H9 (cell line): ENCODE measurements at places on chromosomes 6 and 20.

GRCh38 chr20:21003902-21004301 is 102.3 kb downstream of the LINC00237 start:
- DNase-seq, result no peak

DNA sequence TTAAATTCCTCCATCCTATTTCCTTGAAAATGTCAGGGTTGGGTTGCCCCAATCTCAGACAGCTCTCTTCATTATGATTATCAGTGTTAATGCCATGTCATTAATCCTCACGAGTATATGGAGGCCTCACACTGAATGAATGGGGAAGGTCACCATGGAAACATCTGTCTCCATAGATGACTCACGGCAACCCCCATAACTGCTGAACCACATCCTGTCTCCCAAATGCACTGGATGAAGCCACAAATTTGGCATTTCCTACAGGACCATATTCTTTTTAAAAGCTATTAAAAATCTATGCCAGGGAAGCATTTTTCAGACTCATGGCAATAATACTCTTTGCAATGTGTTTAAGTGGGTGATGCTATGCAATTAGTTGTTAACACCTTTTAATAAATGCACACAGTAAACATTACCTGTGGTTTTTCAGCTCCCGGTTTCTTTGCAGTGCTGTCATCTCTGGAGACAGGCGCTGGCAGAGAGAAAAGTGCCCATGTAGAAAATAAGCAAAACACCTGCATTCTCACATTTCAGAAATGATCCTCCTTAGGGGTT is 80.1 kb upstream of the PTPRK start:
- DNase-seq, result no peak

- no peak for DNase-seq
Measured at GRCh38 chr6:27176523-27177484, 70.7 kb upstream of the PRSS16 start.

GRCh38 chr6:79797163-79797764 is 150.1 kb downstream of the ELOVL4 start:
- no peak for DNase-seq

GRCh38 chr20:31894980-31895675 is 24.7 kb downstream of the TTLL9 start:
- peak; percentile 62 for DNase-seq

DNA sequence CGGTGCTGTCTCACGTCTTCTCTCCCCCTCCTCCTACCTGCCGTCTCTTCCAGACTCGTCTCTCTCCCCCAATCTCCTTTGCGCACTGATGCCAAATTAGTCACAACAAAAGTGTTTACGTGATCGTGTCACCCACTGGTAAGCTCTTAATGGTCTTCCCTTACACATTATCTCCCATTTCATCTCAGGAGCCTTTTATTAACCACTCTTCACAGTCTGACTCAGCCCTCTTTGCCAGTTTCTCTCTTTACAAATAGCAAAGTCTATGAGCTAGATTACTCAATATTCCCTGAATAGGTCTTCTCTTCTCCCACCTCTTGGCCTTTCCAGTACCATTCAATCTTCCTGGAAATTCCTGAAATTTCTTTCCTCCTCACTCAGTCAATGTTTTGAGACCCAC is 247.0 kb downstream of the ESR1 start:
- DNase-seq, result no peak

DNA sequence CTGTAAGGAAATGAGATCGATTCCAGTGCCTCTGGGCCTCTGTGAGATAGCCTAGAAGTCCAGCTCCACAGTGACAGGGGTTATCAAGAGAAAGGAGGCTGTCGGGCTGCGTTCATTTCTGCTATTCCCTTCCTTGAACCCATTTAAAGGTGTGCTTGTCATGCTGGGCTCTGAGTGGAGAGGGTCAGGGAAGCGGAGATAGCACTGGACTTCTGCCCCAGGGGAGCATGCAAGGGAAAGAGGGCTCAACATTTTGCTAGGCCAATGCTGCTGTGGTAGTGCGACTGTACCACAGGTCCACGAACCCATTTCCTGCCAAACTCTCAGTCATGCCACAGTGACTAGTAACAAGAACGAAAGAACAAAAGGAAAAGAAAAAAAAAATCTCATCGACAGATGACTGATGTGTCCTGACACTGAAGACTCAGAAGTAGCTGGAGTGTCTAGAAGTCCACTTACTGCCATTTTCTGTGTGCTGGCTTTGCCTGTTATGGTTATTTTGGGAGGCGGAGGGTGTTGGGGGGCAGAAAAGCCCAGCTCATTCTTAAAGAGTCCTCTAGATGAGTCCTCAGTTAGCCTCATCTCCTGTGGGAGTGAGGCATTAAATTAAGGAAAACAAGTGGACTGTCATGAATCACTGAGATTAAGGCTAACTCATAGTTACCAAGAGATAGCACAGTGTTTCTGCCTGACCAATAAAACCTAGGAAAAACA is 8.1 kb downstream of the NEDD9 start:
- DNase-seq, result no peak

GRCh38 chr20:37523911-37524700 is 3.1 kb downstream of the NNAT start:
- DNase-seq, result no peak

DNA sequence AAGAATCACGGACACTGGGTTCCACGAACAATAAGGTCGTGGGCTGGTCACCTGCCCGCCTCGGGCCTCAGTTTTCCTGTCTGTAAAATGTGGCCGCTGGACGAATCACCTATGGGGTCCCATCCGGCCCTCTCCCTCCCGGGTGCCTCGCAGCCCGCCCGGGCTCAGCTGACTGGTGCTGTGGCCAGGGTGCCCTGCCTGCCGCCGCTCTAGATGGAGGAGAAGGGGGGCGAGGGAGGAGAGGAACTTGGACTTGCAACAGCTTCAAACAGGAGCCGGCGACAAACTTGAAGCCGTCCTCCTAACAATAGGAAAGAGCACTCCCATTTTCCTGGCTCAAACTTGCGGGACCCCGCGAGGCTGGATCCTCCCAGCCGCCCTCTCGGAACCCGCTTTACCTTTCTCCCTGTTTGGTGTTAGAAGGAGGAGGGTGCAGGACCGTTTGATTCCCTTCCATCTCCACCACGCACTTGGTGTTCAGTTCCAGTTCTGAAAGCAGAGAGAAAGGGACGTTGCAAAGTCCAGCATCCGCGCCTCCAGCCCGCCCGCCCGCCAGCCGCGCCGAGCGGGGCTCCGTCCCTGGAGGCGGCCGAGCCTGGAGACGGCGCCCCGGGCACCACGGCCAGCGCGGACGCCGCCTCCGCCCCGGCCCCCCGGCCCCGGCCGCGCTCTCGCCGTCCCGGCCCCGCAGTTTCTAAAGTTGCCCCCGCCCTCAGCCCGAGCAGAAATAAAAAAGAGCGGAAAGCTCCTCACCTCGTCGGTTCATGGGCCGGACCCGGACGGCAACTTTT is 584 bp downstream of the KIF13A start:
- DNase-seq, result peak; percentile 67

GRCh38 chr6:3211681-3212080 is 15.8 kb downstream of the TUBB2B start:
- no peak for DNase-seq

- no peak for DNase-seq
Measured at GRCh38 chr6:154414021-154414813, 57.6 kb upstream of the IPCEF1 start.

DNA sequence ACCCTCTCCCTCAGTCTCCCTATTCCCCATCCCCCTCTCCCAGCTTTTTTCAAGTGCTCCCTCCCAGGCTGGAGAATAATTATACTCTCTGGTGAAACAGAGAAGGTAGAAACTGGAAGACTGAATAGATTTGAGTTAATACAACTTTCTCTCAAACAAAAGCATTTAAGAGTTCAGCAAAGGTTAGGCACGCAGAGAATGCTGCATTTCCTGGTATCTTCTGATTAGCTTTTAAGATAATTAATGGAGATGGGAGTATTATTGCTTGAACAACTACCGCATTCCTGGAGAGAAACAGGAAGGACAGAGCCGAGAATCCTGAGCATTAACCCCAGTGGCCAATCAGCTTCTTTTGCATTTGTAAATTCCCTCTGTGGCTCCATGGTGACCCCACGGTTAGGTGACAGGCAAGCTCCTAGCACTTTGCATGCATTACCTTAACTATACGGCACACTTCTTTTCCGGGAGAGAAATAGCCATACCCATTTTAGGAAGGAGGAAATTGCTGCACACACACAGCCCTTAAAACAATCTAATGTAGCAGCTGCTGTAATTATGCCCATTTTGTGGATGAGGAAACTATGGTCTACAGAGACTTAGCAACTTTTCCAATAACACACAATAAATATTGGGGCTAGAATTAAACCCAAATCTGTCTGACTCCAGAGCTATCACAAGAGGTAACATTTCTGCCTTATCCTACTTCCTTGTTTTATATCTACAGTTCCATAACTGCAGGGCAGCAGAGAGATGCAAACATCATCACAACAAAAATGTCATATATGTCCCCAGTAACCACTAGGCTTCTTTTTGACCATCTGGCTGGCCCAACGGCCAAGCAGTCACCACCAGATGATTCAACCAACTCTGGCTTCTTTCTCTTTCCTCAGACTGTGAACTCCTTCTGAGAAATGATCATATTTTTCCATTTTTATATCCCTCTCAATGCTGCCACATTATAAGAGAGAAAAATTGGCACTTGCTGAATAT is 169.9 kb downstream of the CD24 start:
- DNase-seq, result peak; percentile 72

DNA sequence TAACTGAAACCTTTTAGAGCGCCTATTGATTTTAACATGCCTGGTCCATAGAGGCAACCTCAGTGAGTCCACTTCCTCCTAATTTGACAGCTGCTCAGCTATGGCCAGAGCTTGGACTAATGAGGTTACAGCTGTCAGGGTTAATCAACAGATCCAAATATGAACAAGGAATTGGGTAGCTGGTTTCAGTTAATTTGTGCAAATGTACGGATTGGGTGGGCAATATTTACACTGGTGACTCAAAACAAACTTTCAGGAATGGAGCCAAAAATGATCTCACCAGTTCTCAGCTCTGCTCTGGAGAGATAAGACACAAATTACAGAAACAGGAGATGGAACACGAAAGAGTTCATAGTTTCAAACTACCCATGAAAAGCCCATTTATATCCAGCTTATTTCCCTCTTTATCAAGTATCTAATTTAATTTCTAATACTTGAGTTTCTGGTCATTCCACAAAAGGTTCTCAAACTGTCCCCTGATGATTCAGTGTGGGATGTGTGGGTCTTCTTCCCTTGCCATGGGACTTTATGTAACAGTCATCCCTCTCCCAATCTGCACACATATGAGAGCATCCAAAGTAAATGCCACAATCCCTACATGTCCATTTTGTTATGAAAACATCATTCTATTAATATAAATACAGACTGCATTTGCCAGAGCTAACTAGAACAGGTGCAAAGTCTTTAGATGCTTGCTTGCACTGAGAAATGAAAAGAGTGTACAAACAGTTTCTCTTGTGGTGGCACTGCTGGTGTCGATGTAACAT is 149.9 kb downstream of the RPS12 start:
- DNase-seq, result no peak

DNA sequence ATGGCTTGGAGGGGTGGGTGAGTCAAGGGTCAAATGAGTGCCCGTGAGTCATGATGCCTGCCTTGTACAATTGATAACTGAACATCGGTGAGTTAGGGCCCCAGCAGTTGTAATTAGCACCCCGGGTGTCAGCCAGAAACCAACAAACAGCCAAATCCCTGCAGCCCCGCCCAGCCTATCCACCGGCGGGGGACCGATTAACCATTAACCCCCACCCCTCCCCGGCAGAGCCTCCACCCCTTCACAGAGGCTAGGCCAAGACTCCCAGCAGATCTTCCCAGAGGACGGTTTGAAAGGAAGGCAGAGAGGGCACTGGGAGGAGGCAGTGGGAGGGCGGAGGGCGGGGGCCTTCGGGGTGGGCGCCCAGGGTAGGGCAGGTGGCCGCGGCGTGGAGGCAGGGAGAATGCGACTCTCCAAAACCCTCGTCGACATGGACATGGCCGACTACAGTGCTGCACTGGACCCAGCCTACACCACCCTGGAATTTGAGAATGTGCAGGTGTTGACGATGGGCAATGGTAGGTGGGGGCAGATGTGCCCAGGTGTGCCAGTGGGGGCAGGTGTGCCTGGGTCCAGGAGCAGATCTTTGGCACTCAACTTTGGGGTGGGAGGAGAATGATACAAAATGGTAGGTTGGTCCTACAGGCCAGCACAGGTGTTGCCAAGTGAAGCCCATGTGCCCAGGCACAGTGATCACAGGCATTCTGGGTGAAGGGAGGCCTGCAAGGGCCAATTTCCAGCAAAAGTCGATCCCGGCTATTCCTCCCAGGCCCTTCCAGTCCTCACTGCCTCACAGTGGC is 45.7 kb downstream of the HNF4A start:
- no peak for DNase-seq

- DNase-seq, result peak; percentile 59
Measured at GRCh38 chr6:57822896-57823358, 505.5 kb downstream of the PRIM2 start.

DNA sequence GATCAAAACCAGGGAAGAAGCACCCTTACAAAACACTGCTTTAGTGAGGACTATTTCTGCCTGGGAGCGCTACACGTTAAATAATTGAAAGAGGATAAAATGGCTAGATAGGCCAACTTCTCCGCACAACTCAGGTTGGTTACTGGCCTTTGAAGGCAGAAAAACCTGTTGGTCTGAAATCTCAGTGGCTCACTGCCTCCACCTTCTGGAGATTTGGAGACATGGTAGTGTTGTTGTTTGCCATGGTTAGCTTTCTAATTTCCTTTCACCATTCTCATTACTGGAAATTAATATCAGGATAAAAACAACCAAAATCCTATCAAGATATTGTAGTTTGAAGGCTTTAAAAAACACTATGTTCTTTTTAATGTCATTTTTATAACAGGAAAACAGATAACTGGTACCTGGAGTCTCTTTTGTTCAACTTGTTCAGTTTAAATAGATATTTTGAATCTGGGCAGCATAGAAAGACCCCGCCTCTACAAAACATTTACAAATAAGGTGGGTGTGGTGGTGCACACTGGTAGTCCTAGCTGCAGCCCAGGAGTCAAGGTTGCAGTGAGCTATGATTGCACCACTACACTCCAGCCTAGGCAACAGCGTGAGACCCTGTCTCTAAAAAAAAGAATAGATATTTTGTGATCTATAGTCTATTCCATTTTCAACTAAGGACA is 27.5 kb upstream of the BCLAF1 start:
- DNase-seq, result peak; percentile 58

GRCh38 chr6:101811108-101811507 is 417.6 kb downstream of the GRIK2 start:
- no peak for DNase-seq

DNA sequence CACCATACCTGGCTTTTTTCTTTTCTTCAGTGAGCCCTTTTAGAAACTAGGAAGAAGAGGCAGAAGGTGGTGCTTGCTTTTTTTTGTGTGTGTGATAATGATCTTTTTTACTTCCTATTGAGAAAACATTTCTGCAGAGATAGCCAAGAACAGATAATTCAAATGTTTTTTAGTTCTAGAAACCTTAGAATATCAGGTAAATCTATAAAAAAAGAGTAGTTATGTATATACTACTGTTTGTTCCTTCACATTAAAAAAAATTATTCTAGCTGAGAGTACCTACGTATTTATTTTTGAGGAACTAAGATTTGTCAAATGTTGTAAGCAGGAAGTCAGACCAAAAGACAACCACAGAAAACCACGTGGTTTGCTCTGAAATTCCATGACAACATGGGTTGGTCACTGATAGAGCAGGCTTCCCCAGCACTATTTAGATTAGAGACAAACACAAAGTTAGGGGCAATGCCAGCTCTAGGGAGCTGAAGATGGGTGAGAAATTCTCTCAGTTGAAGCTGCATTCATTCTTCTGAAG is 12.8 kb downstream of the STK4 start:
- DNase-seq, result no peak
